T-helper 2 cell treated with Interferon-gamma antibody and Interleukin-4, amounts not matched to agents 5 μg/mL and 100 μg/mL, for 36 hours (primary cell): ENCODE measurements at places on chromosomes 16 and 17.

- peak overlapping the region; percentile 34 for H3K27ac ChIP-seq
- peak overlapping the region; percentile 15 for H3K4me3 ChIP-seq
- peak; percentile 59 for DNase-seq
Measured at GRCh38 chr17:65013613-65014391, 42.7 kb downstream of the GNA13 start.

DNA sequence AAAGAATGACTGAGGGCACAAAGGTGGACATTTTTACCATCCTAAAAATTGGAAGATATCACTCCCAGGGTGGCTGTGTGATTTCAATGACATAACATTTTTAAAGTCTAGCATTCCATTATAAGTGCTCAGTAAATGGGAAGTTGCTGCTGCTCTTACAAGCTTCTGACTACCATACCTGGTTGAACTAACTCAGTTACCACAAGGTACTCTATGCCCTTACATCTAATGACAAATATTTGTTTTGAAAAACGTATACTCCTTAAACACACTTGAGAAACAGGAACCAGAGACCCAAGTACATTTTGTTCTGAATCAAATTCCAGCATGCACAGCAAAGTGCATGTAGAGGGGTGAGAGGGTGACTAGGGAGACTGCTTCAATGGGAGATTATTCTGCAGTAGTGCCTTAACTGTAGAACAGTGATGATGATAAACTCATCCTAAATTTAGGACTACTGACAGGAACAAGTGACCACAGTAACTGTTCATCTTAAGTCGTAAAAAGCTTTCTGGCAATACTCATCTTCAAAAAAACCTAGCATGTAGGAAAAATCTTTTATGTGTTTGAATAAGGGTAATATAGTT lies 83.5 kb downstream of the KANSL1 start:
- no peak overlapping the region for H3K4me3 ChIP-seq
- DNase-seq = no peak
- H3K4me1 ChIP-seq = peaks cover 33% of the 10 kb centered on the region
- H3K27ac ChIP-seq = no peak overlapping the region

GRCh38 chr17:4215882-4216570 lies 47.8 kb downstream of the ANKFY1 start:
- H3K4me1 ChIP-seq = peaks cover 13% of the 10 kb centered on the region
- peak overlapping the region; percentile 54 for H3K27ac ChIP-seq
- no peak overlapping the region for H3K4me3 ChIP-seq
- no peak for DNase-seq
- H3K27me3 ChIP-seq = no peaks in the 10 kb centered on the region

DNA sequence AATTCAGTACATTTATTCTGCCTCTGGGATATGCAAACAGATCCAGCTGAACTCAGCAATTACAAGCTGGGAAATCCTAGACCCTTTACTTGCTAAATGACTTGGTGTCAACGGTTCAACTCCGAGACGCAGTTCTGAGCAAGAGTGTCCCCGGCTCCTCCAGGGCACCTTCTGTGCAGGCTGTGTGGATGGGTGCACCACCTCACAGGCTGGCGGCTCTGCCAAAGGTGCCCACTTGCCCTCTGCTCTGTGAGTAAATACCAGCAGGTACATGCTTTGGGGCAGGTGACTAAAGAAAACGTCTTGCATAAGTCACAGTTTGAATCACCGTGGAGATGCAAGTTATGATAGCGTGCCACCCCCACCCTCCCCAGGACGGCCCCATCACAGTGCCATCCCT lies 23.3 kb downstream of the MAP1LC3B start:
- H3K4me1 ChIP-seq = no peaks in the 10 kb centered on the region
- no peak overlapping the region for H3K27ac ChIP-seq
- no peak overlapping the region for H3K4me3 ChIP-seq
- H3K36me3 ChIP-seq = peaks cover 7% of the 10 kb centered on the region

GRCh38 chr16:31108035-31108793 lies at the start of gene BCKDK:
BCKDK (plus strand) TSS chr16:31108386; CDS start chr16:31109224, 838 bp downstream.
- peak within 1 kb of the TSS; percentile 80 for H3K27ac ChIP-seq
- H3K4me1 ChIP-seq = peaks cover 18% of the 10 kb centered on the region
- H3K4me3 ChIP-seq = peak within 1 kb of the TSS; percentile 84
- no peaks in the 10 kb centered on the region for H3K27me3 ChIP-seq

DNA sequence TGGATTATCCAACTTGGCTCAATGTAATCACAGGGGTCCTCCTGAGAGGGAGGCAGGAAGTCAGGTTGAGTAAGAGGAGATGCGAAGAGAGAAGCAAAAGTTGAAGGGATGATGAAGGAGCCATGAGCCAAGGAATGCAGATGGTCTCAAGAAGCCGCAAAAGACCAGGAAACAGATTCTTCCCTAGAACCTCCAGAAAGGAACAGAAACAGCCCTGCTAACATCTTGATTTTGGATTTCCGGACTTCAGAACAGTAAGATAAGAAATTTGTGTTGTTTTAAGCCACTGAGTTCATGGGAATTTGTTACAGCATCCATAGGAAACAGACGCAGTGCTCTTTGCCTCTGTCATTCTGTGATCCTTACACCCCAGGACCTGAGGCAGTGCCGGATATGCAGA lies 26.8 kb downstream of the CMTR2 start:
- no peak for DNase-seq
- H3K27ac ChIP-seq = no peak overlapping the region
- peaks cover 13% of the 10 kb centered on the region for H3K27me3 ChIP-seq
- no peaks in the 10 kb centered on the region for H3K4me1 ChIP-seq

- H3K27me3 ChIP-seq = no peaks in the 10 kb centered on the region
- peaks cover 3% of the 10 kb centered on the region for H3K36me3 ChIP-seq
- H3K4me3 ChIP-seq = no peak overlapping the region
- no peaks in the 10 kb centered on the region for H3K4me1 ChIP-seq
- no peak overlapping the region for H3K27ac ChIP-seq
Measured at GRCh38 chr16:57516176-57516725, 20.1 kb downstream of the CCDC102A start.
